Progenitor cell of endocrine pancreas (in vitro differentiated cells): ENCODE measurements at places on chromosomes 12 and 14. TPM values are rescaled to one million over a fixed set of nuclear protein-coding genes. Genes with fewer than 3 reads are reported as not detected.

DNA sequence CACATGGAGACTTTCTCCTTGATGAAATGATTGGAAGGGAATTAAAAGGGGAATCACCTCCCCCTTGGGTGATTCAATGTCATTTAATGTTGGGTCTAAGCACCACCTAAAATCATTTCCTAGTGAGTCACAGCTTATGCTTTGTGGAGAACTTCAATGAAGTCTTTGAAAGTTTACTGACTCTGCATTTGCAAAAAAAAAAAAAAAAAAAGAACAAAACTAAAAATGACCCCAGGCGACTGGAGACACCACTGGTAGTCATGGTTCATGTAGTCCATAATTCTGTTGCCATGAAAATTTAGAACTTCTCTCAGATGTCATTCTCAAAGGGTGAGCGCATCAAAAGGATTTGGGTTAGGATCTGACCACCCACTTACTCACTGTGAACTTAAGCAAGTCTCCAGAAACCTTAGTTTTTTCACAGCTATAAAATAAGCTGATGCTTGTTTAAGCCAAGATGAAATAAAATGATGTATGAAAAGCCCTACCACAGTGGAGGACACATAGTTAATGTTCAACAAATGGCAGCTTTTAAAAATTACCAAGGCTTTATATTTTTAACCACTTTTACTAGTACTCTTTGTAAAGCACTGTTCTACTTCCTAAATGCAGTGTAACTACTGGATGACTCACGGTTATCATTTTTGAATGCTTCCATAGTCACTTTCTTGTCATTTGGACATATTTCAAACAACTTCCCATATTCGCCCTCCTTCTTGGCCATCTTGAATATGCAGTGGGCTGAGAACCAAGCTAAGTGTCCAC, 18.1 kb upstream of the KSR2 start:
- H3K36me3 ChIP-seq, result no peaks in the 10 kb centered on the region
- peaks cover 4% of the 10 kb centered on the region for H3K27me3 ChIP-seq
- DNase-seq, result no peak
- H3K27ac ChIP-seq, result no peak overlapping the region
- H3K4me1 ChIP-seq, result no peaks in the 10 kb centered on the region
- H3K4me3 ChIP-seq, result no peak overlapping the region

GRCh38 chr12:97424911-97425310, 37.7 kb upstream of the RMST start:
- no peak for DNase-seq
- H3K4me3 ChIP-seq, result no peak overlapping the region
- no peaks in the 10 kb centered on the region for H3K27me3 ChIP-seq
- no peak overlapping the region for H3K27ac ChIP-seq
- no peaks in the 10 kb centered on the region for H3K36me3 ChIP-seq
- H3K4me1 ChIP-seq, result peaks cover 24% of the 10 kb centered on the region

- peak overlapping the region; percentile 91 for H3K27ac ChIP-seq
- peaks cover 18% of the 10 kb centered on the region for H3K27me3 ChIP-seq
- peak overlapping the region; percentile 57 for H3K4me3 ChIP-seq
- peaks cover 67% of the 10 kb centered on the region for H3K4me1 ChIP-seq
- no peak for DNase-seq
Measured at GRCh38 chr12:6374786-6375160, 590 bp downstream of the SCNN1A start.

- no peaks in the 10 kb centered on the region for H3K27me3 ChIP-seq
- peaks cover 8% of the 10 kb centered on the region for H3K4me1 ChIP-seq
- no peaks in the 10 kb centered on the region for H3K36me3 ChIP-seq
- DNase-seq, result no peak
Measured at GRCh38 chr12:109870648-109871047, 9.7 kb downstream of the GLTP start.

DNA sequence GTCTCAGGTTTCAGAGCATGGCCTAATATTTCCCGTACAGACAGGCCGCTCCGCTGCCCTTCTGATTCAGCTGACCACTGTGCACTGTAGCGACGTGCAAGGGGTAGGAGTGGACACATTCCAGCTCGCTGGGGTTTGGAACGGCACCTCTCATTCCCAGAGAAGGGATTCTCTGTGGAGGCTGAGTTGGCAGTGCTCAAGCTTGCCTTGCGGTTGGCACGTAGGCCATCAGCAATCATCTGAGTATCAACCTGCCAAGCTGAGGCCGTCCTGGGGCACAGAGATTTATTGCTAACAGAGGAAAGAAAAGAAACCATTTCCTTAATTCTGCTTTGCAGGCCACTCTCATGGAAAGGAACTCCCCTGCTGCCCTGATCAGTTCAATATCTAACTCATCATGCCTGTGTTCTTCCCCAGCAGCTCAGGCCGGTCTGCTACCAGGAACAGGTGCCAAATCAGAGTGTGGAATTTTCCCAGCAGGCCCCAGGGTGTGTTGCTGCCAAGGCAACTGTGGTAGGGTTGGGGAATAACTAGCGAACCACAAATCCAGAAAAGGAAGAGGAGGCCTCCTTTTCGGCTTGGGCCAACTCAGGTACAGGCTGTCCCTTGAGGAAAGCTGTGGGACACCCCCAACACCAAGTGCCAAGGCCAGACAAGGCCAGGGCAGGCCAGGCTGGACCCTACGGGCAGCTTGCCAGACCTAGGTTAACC, 92.5 kb downstream of the SSPN start:
- DNase-seq, result no peak
- H3K36me3 ChIP-seq, result no peaks in the 10 kb centered on the region
- peaks cover 5% of the 10 kb centered on the region for H3K4me1 ChIP-seq
- H3K27me3 ChIP-seq, result peaks cover 3% of the 10 kb centered on the region
- H3K4me3 ChIP-seq, result no peak overlapping the region

DNA sequence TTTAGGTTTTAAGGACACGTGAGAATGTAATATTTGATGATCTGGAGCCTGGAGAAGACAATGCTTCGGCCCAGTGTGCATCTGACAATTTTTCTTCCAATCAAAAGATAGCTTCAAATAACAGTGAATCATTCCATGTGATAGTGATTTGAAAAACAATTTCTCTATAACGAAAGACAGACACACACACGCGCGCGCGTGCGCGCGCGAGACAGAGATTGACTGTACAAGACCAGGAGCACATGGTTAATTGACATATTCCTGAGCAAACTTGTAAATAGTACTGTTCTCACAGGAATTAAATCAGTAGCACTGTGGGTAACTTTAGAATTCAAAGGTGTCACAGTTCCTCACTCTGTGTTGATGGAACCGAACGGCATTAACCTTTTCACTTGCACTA, 287.5 kb upstream of the LMO3 start:
- no peak overlapping the region for H3K27ac ChIP-seq
- H3K36me3 ChIP-seq, result peaks cover 2% of the 10 kb centered on the region
- H3K27me3 ChIP-seq, result no peaks in the 10 kb centered on the region
- H3K4me1 ChIP-seq, result no peaks in the 10 kb centered on the region

DNA sequence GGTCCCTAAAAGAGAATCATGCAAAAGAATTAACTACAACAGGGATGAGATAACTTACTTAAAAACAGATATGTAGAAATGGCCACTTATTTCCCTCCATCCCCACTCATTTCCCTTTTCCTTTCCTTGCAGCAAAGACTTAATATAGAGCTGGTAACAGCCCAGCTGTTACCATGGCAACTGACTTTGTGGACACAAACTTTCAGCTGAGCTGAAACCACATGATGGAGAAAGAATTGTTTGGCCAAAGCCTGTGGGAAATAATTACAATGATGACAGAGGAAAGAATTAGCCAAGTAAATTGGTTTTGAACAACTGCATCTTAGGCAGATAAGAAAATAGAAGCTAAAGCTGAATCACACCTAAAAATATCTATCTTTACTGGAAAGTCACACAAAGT, 364.9 kb downstream of the GALC start:
- peak overlapping the region; percentile 38 for H3K27ac ChIP-seq
- H3K4me3 ChIP-seq, result no peak overlapping the region
- no peak for DNase-seq
- H3K4me1 ChIP-seq, result peaks cover 11% of the 10 kb centered on the region
- H3K27me3 ChIP-seq, result peaks cover 3% of the 10 kb centered on the region
- H3K36me3 ChIP-seq, result no peaks in the 10 kb centered on the region

Gene ATP23
- 6.0 and 6.6 TPM in 2 replicates for total RNA-seq

GRCh38 chr12:124406043-124406442, 111.2 kb downstream of the RFLNA start:
- peaks cover 13% of the 10 kb centered on the region for H3K36me3 ChIP-seq
- H3K27me3 ChIP-seq, result no peaks in the 10 kb centered on the region

Gene CPNE6
- not detected in 2 replicates for total RNA-seq

DNA sequence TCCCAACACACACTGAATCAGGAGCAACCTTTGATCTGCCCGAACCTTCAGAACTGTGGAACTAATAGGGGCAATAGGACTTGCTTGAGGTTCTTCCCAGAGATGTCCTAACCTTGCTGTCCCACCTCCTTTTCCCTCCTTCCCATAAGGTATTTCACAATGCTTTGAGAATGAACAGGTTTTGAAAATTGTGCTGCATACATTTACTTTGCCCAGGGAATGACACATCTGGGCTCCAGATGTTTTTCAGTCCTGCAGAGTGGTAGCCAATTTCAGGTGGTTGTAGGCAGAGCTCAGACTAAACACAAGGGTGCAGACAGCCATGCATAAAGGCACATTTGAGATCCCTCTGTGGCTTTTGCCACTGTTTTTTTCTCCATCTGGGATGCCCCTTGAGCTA, 206.7 kb upstream of the PWP1 start:
- H3K4me3 ChIP-seq, result no peak overlapping the region
- H3K27ac ChIP-seq, result no peak overlapping the region
- no peak for DNase-seq

DNA sequence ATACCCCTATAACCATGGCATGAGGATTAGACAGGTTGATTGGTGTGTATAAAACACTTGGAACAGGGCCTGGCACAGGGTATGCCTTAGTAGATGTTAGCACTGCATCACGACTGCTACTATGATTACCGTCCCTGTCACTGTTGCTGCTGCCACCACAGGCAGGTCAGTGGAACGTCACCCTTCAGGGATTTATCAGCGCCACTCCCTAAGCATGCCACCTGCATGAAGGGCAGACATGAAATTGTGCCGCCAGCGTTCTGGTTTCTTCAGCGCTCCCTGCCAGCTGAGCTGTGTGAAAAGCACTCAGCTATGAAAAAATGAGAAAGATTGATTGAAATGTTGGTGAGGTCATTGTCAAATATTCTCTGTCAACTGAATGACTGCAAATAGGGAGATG, 477.0 kb downstream of the DPF3 start:
- no peak overlapping the region for H3K4me3 ChIP-seq
- no peak for DNase-seq
- H3K27ac ChIP-seq, result no peak overlapping the region
- H3K27me3 ChIP-seq, result peaks cover 6% of the 10 kb centered on the region
- H3K36me3 ChIP-seq, result peaks cover 3% of the 10 kb centered on the region
- H3K4me1 ChIP-seq, result no peaks in the 10 kb centered on the region

DNA sequence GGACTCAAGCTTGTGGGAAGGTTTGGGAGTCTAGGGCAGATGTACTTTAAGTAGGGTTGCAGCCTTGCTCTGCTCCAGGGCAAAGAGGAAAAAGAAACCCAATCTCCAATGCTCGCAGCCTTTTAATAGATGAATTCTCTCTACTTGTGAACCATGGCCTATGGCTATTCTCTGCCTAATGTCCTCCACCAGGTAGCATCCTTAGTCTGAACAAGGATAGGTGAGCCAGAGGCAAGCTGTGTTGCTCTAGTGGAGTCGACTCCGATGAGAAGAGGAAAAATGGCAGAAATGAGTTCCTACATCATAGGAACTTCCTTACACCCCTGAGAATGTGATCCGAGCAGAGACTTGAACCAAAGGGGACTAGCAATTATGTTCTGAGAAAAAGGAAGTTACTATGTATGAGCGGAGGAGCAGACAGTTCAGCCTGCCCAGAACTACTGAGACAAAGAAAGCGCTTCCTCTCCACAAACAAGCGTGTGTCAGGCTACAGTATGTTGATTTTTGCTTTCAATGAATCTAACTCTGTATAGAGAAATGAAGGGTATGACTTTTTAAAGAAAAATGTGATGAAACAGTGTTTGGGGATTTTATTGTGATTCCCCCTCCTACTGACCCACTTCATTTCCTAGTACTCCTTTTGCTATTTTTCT, 153.6 kb upstream of the ARID2 start:
- H3K27ac ChIP-seq, result no peak overlapping the region
- DNase-seq, result no peak
- peaks cover 10% of the 10 kb centered on the region for H3K4me1 ChIP-seq

Gene ALDH1L2
- 0.69 and 1.5 TPM in 2 replicates for total RNA-seq

Gene CLEC4D
- total RNA-seq, result 0.14 TPM in 1 of 2 replicates, not detected in the other

DNA sequence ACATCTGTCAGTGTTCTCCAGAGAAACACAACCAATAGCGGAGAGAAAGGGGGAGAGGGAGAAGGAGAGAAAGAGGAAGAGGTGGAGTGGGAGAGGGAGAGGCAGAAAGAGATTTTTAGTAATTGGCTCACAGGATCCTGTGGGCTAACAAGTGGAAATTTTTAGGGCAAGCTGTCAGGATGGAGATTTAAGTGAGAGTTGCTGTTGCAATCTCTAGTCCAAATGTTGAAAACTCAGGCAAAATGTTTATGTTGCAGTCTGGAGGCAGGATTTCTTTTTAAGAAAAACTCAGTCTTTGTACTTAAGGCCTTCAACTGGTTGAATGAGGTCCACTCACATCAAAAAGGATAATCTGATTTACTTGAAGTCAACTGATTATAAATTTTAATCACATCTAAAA, 12.5 kb upstream of the GLIPR1L2 start:
- no peak overlapping the region for H3K27ac ChIP-seq
- H3K27me3 ChIP-seq, result no peaks in the 10 kb centered on the region
- DNase-seq, result no peak
- no peaks in the 10 kb centered on the region for H3K4me1 ChIP-seq
- no peak overlapping the region for H3K4me3 ChIP-seq

- no peak overlapping the region for H3K4me3 ChIP-seq
- H3K27ac ChIP-seq, result peak overlapping the region; percentile 63
- DNase-seq, result no peak
- no peaks in the 10 kb centered on the region for H3K27me3 ChIP-seq
- peaks cover 9% of the 10 kb centered on the region for H3K36me3 ChIP-seq
- H3K4me1 ChIP-seq, result peaks cover 14% of the 10 kb centered on the region
Measured at GRCh38 chr12:111160350-111161241, 208.3 kb downstream of the PHETA1 start.

GRCh38 chr14:87066221-87066817, 926.7 kb downstream of the GALC start:
- H3K4me1 ChIP-seq, result no peaks in the 10 kb centered on the region
- H3K27ac ChIP-seq, result no peak overlapping the region
- H3K36me3 ChIP-seq, result no peaks in the 10 kb centered on the region
- no peak overlapping the region for H3K4me3 ChIP-seq

- no peaks in the 10 kb centered on the region for H3K27me3 ChIP-seq
- H3K4me1 ChIP-seq, result peaks cover 2% of the 10 kb centered on the region
- no peak overlapping the region for H3K4me3 ChIP-seq
- no peak for DNase-seq
Measured at GRCh38 chr14:101230161-101230850, 326.8 kb upstream of the RTL1 start.

DNA sequence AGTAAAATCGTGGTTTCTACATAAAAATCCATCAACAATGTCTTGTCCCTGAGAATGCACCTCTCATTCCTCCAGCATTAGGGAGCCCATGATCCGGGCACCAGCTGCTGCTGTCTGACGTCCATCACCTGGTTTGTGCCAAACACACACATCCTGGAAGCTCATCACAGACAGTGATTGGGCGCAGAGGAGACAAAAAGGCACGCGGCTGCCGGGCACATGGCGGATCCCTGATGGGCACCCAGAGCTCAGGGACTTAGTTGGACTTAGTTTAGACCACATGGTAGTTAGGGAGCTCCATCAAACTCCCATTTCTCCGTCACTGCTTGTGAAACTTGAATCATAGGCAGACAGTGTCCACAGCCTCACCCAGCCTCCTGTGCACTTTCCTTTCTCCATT, 1059.3 kb downstream of the TMEM121 start:
- H3K36me3 ChIP-seq, result peaks cover 4% of the 10 kb centered on the region
- H3K4me3 ChIP-seq, result no peak overlapping the region
- DNase-seq, result no peak
- no peak overlapping the region for H3K27ac ChIP-seq
